Left kidney (tissue), 8 donors: ENCODE measurements at places on chromosomes 1 and 21. TPM values are rescaled to one million over a fixed set of nuclear protein-coding genes. Genes with fewer than 3 reads are reported as not detected.

Gene TFF3
- 3.0 TPM for polyA plus RNA-seq

GRCh38 chr1:91400133-91400725, 4.4 kb downstream of the HFM1 start:
- no peak for DNase-seq

GRCh38 chr1:6260433-6260934, 414 bp downstream of the GPR153 start:
- DNase-seq = no peak

Gene OLIG2
- not detected for polyA plus RNA-seq

GRCh38 chr1:65069011-65069565, 78.9 kb upstream of the AK4 start:
- no peak for DNase-seq

- no peak for DNase-seq
Measured at GRCh38 chr1:61101536-61101935, 19.2 kb downstream of the NFIA start.

Gene CFHR5
- not detected for polyA plus RNA-seq

- DNase-seq = no peak
Measured at GRCh38 chr1:14265495-14265894, 333.0 kb upstream of the KAZN start.

DNA sequence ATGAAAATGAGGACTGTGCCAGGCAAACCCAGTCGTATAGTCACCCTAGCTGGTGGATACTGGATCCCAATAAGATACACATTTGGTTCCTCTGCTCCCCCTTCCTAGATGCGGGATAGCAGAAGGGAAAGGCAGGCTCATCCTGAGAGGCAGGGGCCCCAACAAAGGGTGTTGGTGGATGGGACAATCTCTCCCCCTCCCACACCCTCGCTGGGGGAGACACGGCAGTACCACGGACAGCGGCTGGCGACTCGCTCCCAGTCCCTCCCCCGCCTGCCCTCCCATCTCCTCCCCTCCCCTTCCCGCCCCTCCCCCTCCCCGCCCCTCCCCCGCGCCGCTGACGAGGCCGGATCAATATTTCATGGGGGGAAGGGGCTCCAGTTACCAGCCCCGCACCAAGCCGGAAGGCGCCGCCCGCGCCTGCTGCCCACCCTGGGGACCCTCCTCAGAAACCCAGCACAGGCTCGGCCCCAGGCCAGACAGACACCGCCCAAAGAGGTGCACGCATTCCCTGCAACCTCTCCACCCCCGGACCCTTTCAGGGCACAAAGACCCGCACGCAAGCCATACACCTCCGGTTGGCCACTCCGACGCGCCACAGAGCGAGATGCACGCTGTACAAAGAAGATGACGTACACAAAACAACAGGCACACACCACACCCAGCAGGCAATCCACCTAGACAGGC, 11.5 kb downstream of the RIMS3 start:
- DNase-seq = peak; percentile 50

- DNase-seq = peak; percentile 20
Measured at GRCh38 chr21:45982092-45982757, 655 bp downstream of the COL6A1 start.

DNA sequence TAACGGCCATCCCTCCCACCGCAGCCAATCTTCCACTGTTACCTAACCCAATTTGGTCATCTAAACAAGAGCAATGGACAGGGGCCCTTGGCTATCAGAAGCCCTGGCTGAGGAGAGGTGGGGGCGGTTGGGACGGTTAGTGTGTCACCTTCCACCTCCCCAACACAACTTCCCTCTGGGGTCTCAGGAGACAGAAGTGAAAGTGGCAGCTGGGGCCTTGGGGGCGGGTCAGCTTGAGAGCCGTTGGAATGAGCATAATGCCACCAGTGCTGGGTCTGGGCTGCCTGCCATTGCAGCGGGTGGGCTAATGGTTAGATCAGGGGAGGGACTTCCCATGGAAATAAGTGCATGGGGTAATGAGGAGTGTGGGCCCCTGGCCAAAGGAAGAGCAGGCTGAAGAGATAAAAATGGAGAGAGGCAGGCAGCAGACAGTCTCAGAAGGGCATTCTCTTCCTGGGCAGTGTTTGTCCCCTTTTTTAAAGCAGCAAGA, 7.9 kb downstream of the MEF2D start:
- no peak for DNase-seq

DNA sequence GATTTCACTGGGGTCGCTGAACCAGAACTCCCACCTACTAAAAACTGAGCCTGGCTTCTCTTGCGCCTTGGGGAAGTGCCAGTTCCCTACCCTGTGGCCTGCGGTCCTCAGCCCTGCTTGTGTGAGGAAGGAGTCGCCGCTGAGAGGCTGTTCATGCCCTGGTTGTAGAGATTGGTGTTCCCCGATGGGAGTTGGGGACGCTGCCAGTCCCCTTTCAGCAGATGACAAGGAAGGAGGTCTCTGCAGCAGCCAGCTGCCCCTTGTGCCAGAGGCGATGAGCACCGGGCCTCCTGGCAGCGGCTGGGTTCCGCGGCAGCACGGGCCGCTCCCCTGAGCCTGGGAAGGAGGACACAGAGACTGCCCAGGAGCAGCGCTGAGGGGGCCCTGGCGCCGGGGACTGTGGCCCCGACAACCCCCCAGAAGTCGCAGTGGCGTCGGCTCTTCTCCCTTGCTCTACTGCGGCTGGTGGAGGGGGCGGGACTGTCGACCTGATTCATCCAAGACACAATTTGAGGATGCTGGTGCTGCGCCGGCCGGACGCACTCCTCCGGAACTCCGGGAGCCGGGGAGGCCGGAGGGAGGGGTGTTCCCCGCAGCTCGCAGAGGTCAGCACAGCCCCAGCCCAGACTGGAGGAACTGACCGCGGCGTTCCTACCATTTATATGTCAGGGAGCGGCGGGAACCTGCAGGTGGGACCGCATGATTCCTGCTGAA, 12.0 kb upstream of the ADORA3 start:
- DNase-seq = peak; percentile 24

DNA sequence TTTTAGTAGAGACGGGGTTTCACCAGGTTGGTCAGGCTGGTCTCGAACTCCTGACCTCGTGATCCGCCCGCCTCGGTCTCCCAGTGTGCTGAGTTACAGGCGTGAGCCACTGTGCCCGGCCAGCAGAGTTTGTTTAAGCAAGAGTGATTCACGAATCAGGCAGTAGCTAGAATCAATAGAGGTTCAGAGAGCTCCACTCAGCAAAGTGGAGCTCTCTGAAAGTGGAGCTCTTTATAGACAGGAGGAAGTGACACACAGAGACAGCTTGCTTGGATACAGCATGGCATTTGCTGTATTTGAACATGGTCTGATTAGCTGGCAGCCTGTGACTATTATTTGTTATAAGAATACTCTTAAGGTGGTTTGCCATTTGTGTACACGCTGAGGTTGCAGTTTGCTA, 27.1 kb upstream of the CD34 start:
- no peak for DNase-seq

- DNase-seq = no peak
Measured at GRCh38 chr1:206579747-206580437, 32.4 kb downstream of the EIF2D start.

DNA sequence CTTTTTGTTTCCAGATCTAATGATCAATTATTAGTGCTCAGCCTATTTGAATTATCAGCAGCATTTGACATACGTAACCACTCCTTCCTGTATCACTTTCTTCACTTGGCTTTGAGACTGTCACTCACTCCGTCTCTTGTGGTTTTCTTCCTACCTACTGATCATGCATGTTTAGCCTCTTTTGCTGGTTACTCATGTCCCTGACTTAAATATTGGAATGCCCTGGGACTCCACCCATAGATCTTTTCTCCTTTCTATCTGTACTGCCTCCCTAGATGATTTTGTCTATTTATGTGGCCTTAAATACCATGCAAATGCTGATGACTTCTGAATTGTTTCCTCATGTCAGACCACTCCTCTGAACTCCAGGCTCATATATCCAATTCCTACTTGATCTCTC, 57.7 kb upstream of the PDE4B start:
- DNase-seq = no peak

GRCh38 chr1:74517599-74518051, 5.2 kb upstream of the LRRC53 start:
- DNase-seq = no peak

- no peak for DNase-seq
Measured at GRCh38 chr1:170583186-170583585, 51.2 kb downstream of the GORAB start.

DNA sequence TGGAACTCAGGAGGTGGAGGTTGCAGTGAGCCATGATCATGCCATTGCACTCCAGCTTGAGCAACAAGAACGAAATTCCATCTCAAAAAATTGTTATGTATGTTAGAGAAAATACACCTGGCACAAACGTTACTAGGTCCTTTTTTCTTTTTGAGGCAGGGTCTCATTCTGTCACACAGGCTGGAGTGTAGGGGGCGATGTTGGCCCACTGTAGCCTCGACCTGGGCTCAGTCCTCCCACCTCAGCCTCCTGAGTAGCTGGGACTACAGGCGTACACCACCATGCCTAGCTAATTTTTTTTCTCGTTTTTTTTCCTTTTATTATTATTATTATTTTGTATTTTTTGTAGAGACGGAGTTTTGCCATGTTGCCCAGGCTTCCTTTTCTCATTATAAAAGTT, 4.4 kb downstream of the HAX1 start:
- DNase-seq = no peak

Gene AK5
- 4.6 TPM for polyA plus RNA-seq

- no peak for DNase-seq
Measured at GRCh38 chr1:155485945-155486344, 76.7 kb downstream of the ASH1L start.

DNA sequence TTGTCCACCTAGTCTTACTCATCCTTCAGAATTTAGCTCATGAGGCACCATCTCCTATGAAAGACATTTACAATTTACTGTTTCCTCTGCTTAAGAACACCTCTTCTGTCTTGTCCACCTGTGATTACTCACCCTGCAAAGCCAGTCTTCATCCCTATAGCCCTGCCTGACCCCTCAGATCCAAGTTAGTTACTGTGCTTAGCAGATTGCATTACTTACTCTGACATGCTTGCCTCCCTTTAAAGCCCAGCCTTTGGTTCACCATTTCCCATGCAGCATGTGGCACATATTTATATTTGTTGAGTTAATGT, 60.9 kb upstream of the VCAM1 start:
- DNase-seq = no peak

DNA sequence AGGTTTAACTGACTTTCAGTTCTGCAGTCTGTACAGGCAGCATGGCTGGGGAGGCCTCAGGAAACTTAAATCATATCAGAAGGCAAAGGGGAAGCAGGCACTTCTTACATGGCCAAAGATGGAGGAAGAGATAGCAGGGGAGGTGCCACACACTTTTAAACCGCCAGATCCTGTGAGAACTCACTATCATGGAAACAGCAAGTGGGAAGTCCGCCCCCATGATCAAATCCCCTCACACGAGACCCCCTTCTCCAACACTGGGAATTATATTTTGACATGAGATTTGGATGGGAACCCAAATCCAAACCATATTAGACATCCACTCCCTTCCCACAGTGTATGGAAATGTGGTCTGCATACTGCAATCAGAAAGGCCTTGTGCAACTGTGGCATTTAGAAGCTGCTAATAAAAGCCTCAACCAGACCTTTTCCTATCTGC, 148.2 kb downstream of the FCRL5 start:
- no peak for DNase-seq

Gene OR2L3
- polyA plus RNA-seq = not detected
